NCI-H1092 treated with DMSO at 0.1 percent for 48 hours (cell line): ENCODE measurements at places on chromosomes 2 and 18.

- DNase-seq, result no peak
Measured at GRCh38 chr2:134669731-134670669, 48.8 kb downstream of the TMEM163 start.

DNA sequence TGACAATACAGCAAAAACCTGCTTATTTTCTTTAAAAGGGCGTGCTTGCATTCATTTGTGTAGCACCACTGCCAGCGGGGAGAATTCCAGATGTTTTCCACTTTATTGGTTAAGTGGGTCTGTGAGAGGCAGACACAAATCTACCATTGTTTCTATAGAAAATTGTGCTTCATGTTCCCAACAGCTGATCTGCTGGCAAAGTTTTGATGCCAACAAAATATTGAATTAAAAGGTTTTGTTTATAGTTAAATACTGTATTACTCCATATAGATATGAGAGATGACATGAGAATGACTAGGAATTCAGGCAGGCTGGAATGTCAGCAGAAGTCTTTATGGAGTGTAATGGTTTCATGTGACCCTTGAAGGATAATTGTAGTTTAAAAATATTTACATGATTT, 182.7 kb downstream of the MC4R start:
- DNase-seq, result no peak

GRCh38 chr2:230938098-230938497, 13.1 kb upstream of the GPR55 start:
- no peak for DNase-seq

- no peak for DNase-seq
Measured at GRCh38 chr2:21658269-21658668, 534.5 kb downstream of the TDRD15 start.

GRCh38 chr18:58788470-58788869, 76.2 kb upstream of the ZNF532 start:
- DNase-seq, result no peak

GRCh38 chr2:59303272-59303671, 1062.1 kb upstream of the FANCL start:
- DNase-seq, result no peak
